ENCODE measurements at places on chromosomes 5 and 9.

DNA sequence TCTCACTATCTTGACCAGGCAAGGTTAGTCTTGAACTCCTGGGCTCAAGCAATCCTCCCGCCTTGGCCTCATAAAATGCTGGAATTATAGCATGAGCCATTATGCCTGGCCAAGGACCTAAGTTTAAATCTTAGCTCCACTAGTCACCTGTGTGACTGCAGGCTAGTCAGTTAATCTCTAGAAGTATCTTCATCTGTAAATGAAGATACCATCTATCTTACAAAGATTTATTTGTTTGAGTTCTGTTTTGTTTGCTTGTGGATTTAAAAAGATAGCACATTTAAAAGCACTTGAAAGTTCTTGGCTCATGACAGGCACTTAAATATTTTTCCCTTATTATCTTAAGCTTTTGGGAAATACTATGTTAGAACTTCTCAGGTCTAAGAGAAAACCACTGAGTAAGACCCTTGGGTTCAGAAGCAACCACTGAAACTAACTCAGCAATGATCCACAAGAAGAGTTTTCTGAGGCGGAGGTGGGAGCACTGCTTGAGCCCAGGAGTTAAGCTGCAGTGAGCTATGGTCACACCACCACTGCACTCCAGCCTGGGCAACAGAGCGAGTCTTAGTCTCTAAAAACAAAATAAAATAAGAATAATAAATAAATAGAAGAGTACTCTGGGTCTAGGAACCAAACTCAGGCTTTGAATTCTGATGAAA, 19.1 kb downstream of the TMEM245 start:
- DNase-seq, result no peak

- DNase-seq, result no peak
Measured at GRCh38 chr9:93893899-93894690, 61.1 kb downstream of the BARX1 start.

DNA sequence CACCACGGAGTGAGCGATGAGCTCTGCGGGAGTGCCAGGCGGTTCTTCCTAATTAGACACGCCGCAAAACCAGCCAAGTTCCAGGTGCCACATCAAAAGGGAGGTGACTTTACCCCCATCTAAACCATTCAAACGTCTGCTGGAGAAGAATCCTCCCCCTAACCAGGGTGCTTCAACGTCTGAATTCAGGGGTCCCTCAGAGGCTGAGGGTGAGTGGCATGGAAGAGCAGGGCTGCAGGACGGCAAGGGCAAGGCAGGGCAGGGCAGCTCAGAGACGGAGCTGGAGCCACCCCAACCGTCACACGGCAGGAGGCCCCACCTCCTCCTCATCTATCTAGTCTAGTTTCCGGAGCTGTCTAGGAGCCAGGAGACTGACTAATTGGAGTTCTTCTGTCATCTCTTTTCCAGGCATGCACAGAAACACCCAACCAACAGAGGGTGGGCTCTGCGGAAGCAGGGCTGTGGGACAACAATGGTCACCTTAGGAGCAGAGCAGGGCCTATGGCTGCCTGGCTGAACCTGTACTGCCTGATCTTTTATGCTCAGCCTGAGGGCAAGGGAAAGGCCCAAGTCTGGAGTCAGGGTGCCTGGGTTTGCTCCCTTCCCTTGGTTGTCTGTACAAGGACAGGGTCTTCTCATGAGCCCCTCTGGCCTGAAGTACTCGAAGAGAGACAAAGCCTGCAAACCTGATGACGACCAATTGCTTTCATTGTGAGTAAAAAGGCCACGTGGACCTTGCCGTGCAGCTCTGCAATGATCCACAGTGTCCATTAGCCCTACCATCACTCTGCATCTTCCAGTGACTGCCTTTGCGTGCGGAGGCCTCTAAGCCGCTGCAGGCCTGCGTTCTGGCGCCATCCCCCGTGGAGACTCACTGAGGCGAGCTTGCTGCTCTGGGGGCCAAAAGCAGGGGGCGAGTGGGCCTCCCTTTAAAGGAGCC, 81.0 kb upstream of the SLC25A51 start:
- no peak for DNase-seq

DNA sequence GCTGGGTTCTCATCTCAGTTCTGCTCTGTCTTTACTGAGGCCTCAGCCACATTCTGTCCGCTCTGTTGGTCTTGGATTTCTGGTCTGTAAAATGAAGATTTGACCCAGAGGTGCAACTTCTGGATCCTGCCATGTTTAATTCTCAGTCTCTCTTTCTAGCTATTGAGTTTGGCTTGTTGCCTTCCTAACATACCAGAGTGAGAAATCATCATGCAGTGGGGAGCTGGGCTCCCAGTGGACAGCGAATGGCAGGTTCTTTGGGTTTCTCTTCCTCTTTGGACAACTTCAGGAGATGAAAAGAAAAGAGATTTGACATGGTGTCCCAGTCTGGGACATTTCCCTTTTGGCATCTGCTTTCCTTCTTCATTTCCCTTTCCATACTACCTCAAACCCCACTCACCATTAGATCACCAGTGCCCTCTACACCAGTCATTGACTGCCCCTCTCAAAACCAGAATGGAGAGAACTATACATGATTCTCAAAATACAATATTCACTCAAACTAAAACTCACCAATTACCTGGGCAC, 334.7 kb downstream of the ACTL7B start:
- DNase-seq, result no peak

DNA sequence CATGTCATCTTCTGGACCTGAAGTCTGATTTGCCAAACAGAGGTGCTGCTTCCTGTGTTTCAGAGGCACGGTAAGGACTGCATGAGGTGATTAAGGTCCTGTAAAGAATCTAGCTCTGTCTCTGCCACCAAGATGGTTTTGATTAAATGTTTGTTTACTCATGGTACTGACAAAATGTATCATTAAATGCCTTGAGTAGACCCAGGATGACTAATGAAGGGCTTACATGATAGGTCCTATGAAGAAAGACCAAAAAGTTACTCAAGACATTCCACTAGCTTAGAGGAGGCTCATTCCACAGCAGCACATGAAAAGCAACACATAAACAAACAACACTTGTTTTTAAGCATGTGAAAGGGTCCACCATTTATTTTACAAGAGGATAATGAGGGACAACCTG, 100.9 kb downstream of the BOD1 start:
- no peak for DNase-seq

- no peak for DNase-seq
Measured at GRCh38 chr5:115817386-115817785, 927 bp upstream of the CDO1 start.

DNA sequence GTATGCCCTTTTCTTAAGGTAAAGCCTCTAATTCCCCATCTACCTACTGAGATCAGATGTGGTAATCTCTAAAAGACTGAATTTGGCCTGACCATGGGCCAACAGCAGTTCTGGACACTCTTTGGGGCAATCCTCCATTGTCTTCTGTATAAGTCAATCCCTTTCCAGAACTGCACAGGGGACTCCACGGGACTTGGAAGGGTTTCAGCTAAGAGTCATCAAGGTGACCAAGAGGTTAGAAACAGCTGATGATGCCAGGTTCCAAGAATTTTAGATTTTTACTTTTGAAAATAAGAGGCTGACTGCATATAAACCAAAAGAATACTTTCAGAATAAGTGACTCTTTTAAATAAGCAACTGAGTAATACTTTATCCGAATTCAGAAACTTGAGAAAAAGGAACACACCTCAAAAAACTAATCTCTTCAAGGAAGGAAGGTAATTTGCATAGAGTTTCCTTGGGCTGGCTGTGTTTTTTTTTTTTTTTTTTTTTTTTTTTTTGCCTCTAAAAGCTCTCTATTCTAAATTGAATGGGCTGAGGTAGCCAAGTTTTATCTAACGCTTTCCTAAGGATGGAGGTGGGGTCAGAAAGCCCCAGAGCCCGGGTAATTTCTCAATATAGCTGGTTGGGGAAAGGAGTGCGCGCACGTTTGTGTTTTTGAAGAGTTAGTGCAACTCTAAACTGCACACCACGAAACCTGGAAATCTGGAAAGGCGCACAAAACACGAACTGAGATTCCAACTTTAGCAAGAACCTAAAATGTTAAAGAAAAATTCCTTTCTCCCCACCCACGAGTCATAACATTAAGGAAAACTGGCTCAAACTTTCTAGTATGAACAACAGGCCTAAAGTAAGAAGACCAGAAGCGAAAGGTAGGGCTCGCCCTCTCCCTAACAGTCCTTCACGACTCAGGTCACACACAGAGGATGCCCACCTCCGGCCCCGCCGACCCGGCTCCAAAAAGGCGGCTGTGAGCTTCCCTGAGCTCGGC, 1.3 kb downstream of the VCP start:
- DNase-seq, result no peak

- no peak for DNase-seq
Measured at GRCh38 chr5:138545919-138546562, 3.0 kb upstream of the ETF1 start.

DNA sequence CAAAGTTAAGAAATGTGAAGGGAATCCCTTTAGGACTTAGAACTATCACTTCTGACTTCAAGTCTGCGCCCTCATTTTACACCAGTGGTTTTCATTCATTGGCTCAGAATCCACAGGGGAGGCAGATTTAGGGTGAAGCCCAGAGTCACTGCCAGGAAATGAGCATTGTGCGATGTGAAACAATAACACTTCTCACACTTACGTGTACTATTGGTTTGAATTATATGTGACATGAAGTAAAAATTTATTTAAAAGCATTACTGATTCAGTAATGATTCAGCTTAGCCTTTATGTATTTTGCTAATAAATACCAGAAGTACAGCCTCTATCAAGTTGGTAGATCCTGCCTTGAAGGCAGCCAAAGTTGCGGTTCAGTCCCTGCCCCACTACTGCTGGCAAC, 98.6 kb downstream of the PAM start:
- no peak for DNase-seq

DNA sequence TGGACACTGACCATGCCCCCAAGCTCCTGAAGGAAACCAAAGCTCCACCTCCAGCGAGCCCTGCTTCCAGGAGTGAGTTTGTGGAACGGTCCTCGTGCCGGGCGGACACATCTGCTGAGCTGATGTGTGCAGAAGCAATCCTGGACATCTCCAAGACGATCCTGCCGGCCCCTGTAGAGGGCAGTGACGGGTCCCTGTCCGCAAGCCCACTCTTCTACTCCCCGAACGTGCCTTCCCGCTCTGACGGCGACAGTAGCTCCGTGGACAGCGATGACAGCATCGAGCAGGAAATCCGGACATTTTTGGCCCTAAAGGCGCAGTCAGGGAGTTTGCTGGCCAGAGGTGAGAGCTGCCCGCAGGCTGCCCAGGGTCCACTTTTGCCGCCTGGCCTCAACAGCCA, 6.2 kb downstream of the PPP1R26 start:
- DNase-seq, result no peak

DNA sequence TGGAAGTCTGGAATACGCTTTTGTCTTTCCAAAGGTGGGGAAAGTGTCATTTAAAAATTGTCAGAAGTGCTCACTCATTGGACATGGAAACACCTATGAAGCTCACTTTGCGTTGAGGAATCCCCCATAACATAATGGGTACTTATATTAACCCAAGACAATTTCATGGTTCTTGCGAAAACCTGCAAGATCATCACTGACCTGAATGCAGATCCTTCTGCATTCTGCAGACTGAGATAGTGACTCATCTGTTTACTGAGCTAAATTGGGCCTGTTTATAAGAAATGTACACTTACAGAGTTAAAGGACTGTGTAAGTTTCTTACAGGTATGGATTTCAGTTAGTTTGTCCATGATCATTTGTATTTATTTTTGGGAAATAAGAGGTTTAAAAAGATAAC, 153.0 kb downstream of the HMHB1 start:
- no peak for DNase-seq

- no peak for DNase-seq
Measured at GRCh38 chr5:169913479-169913878, 66.8 kb downstream of the INSYN2B start.

DNA sequence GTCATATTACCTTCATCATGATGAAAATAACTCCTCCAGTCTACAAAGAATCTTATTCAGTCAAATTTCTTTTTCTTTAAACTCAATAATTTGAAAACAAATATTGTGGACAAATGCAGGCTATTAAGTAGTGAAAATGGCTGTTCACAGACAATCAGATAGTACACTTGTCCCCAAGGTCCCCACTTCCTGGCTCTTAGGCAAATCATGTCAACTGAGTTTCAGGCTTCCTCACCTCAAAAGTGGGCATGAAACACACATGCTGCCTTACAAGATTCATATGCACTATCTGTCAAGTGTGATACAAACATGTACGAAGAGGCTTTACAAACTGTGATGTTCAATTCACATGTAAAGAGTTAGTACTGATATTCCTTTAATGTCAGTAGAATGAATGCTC, 385.2 kb upstream of the SEMA6A start:
- DNase-seq, result no peak

GRCh38 chr5:82169892-82170291, 108.3 kb downstream of the RPS23 start:
- DNase-seq, result no peak

- no peak for DNase-seq
Measured at GRCh38 chr9:134162926-134163370, 1.4 kb downstream of the RNU6ATAC start.

DNA sequence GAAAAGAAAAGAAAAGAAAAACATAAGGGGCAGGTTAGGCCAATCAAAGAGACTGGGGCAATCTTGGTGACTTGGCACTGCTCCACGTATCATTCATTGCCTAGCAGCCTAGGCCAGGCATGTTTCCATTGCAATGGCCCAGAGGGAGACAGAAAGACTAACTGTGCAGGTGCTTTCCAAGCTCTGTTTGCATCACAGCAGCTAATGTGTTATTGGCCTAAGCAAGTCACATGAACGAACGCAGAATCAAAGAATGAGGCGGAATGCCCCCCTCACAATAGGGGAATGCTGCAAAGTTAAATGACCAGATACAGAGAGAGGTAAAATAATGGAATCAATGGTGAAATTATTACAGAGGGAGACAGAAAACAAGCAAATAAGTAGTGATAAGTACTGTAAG, 11.1 kb upstream of the VPS13A start:
- DNase-seq, result no peak

DNA sequence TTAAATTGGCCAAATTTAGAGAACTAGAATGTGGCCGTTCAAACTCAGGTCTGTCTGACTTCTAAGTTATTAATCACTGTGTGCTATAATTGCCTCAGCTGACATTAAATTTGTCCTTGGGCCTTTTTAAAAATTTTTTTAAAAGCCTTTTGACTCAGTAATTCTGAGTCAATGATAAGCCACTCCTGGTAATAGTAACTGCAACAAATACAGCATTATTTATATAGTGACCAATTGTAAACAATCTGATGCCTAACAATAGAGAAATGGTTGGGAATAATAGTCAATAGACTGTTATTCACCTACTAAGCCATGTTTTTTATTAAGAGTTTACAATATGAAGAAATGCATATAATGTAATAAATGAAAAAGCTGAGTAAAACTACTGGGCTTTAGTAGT, 70.9 kb upstream of the FSD1L start:
- no peak for DNase-seq

DNA sequence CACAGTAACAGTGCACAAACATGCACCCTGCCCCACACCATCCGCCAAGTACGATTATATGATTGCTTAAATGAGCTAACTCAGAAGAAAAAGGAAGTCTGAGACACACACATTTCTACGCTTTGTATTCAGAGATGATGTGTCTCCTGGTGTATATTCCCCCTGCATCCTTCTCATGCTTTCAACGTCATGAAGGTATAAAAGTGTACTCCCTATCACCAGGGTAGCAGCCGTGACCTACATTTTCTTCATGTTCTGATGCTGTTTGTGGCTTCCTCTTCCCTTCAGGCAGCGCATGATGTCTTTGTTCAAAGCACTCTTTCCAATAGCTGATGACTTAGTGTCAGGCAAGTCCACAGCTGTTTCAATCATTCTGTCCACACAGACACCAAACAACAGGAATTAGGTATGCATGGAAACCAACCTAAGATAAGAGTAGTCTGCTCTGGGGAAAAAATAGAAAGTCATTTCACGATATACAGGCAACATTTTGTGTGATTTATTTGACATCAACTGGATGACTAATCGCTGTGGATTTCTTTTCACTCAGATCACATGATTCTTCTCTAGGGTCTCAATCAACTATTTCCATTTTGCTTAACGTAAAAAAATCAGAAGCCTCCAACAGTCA, 269.4 kb upstream of the PTGER4 start:
- DNase-seq, result peak; percentile 7
